Stimulated activated CD4-positive, alpha-beta T cell treated with anti-CD3 and anti-CD28 coated beads, Interleukin-4, amount 100 ng/mL, for 48 hours (primary cell): ENCODE measurements at places on chromosomes 1 and 21.

DNA sequence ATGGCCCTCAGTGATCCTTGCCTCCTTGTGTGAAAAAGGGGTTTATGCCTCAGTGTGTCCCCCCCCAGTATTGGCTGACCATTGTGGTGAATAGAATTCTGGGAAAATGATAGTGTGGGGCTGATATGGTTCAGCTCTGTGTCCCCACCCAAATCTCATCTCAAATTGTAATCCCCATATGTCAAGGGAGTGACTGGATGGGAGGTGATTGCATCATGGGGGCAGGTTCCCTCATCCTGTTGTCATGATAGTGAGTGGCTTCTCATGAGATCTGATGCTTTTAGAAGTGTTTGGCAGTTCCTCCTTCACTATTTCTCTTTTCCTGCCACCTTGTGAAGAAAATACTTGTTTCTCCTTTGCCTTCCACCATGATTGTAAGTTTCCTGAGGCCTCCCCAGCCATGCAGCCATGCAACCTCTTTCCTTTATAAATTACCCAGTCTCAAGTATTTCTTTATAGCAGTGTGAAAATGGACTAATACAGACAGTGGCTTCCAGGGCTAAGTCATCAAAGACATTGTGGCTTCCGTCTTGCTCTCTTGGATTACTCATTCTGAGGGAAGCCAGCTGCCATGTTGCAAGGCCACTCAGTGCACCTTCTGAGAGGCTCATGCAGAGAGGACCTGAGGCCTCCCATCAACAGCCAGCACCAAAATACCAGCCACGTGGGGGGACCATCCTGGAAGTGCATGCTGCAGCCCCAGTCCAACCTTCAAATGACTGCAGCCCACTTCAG lies 40.6 kb upstream of the SOD1 start:
- DNase-seq = no peak

DNA sequence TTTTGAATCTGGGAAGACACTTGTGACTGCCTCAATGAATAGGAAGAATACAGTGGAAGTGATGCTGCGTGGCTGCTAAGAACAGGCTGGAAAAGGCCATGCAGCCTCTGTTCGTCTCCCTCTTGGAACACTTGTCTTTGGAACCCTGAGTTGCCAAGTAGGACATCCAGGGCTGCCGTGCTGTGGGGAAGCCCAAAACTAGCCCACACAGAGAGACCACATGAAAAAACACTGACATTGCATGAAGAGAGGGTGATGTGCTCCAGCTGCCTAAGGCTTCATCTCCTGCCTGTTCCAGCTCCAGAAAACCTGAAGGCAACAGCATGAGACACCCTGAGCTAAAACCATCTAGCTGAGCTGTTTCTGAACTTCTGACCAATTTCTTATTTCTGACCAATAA lies 61.1 kb upstream of the GNG4 start:
- no peak for DNase-seq

GRCh38 chr1:24393892-24394291 lies 19.7 kb downstream of the STPG1 start:
- DNase-seq = no peak

- no peak for DNase-seq
Measured at GRCh38 chr1:54649130-54649898, 7.7 kb downstream of the MROH7 start.
